ENCODE measurements at places on chromosomes 11 and 22.
A peak's percentile ranks its signal among the peaks of the same experiment; 100 is the strongest.

DNA sequence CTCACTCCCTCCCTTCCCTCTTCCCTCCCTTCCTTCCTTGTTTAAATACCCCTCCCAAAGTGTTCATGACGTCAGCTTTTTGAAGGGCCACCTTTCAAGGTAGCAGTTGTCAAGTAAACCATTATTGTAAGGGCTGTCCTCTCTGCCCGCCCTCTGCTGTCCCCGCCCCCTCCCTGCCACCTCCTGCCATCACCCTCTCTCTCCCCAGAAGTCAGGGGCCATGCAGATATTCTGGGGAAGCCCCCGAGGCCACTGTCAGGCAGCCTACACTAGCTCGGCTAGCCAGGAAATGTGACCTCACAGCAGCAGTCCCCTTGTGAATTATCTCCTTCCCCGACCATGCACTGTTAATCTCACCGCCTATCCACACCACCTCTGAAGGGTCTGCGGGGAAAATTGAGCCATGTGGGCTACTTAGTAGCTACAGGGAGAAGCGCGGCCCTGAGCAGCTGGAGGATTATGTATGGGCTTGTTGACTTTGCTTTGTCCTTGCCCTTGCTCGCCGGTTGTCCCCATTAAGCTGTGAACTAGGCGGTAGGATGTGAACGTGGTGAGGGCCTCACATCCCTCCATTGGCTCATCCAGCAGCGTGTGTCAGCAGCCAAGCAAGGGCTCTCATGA is 42.1 kb upstream of the ATXN10 start:
- no peaks in the 10 kb centered on the region for H3K36me3 ChIP-seq
- H3K4me1 ChIP-seq: peaks cover 18% of the 10 kb centered on the region
- DNase-seq: no peak
- no peak overlapping the region for H3K4me3 ChIP-seq
- peaks cover 28% of the 10 kb centered on the region for H3K27me3 ChIP-seq

GRCh38 chr11:15674756-15675155 is 560.0 kb downstream of the INSC start:
- DNase-seq: no peak
- H3K4me3 ChIP-seq: no peak overlapping the region
- H3K4me1 ChIP-seq: no peaks in the 10 kb centered on the region
- H3K27ac ChIP-seq: no peak overlapping the region

DNA sequence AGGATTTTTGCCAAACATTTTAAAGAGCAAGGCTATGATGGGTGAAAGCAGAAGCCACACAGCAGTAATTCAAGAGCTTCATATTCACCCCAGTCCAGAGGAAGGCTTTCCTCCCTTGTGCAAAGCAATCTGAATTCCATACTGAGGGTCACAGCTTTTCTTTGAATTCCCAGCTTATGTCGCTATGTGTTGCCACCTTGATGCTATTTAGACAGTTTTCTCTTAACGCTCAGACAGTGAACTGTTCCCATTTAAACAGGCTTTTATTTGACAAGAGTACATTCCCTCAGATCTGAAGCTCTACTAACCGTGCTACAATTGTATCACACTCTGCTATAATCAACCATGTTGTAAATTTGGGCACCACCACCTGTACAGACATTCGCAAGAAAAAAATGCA is 279.7 kb downstream of the CADM1 start:
- no peak overlapping the region for H3K4me3 ChIP-seq
- no peaks in the 10 kb centered on the region for H3K27me3 ChIP-seq
- H3K36me3 ChIP-seq: no peaks in the 10 kb centered on the region
- H3K27ac ChIP-seq: no peak overlapping the region
- DNase-seq: no peak

- peak overlapping the region; percentile 51 for H3K27ac ChIP-seq
- no peak for DNase-seq
- H3K36me3 ChIP-seq: peaks cover 24% of the 10 kb centered on the region
- no peak overlapping the region for H3K4me3 ChIP-seq
These were observed 29.0 kb downstream of the TIMP3 start for GRCh38 chr22:32830473-32830872.

- peaks cover 1% of the 10 kb centered on the region for H3K27me3 ChIP-seq
- H3K27ac ChIP-seq: no peak overlapping the region
- H3K36me3 ChIP-seq: peaks cover 9% of the 10 kb centered on the region
These were observed 118.1 kb downstream of the BBOX1 start for GRCh38 chr11:27158456-27159334.

DNA sequence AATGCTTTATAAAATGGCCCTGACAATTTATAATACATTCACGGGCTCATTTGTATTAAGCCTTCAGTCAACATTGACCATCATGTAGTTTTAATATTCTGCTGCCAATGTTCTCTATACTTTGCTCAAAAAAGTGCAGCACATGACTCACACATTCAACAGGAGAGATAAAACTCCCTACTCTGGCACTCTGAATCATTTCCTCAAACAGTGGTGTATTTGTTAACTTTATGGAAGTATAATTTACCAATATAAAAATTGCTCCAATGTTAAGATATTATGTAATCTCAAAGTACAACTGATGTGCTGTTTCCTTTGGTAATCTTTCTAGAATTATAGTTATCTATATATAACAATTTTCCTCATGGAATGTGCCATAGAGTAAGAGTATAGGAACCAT is 39.9 kb downstream of the MAML2 start:
- peak overlapping the region; percentile 23 for H3K4me3 ChIP-seq
- no peaks in the 10 kb centered on the region for H3K27me3 ChIP-seq
- H3K36me3 ChIP-seq: peaks cover 14% of the 10 kb centered on the region
- H3K27ac ChIP-seq: peak overlapping the region; percentile 87
- peak; percentile 58 for DNase-seq

DNA sequence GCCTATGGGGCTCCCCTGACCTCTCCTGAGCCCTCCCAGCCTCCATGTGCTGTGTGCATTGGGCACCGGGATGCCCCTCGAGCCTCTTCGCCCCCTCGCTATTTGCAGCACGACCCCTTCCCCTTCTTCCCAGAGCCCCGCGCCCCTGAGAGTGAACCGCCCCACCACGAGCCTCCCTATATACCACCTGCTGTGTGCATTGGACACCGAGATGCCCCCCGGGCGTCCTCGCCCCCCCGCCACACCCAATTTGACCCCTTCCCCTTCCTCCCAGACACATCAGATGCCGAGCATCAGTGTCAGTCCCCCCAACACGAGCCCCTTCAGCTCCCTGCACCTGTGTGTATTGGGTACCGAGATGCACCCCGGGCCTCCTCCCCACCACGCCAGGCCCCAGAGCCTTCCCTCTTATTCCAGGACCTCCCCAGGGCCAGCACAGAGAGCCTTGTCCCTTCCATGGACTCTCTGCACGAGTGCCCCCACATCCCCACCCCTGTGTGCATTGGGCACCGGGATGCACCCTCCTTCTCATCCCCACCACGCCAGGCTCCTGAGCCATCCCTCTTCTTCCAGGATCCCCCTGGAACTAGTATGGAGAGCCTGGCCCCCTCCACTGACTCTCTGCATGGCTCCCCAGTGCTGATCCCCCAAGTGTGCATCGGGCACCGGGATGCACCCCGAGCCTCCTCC is 28.8 kb downstream of the TRIOBP start:
- DNase-seq: no peak
- H3K36me3 ChIP-seq: peaks cover 16% of the 10 kb centered on the region
- no peaks in the 10 kb centered on the region for H3K4me1 ChIP-seq
- no peak overlapping the region for H3K27ac ChIP-seq
- peaks cover 10% of the 10 kb centered on the region for H3K27me3 ChIP-seq

DNA sequence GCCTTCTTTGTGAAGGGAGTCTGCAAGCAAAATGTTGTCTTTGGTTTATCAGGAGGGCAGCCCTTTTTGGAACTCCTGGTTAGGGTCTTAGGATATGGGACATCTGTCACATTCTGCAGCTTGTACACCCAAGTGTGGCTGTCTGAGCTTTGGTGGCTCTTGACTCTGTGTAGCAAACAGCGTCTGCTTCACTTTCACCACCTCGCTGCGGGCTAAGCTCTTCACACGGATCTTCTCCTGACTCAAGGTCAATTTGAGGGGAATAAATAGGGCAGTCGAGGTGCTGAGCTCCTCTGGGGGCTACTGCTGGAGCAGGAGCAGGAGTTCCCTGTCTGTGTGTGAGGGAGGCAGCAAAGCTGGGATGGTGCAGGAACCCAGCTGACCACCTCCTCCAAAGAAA is 10.6 kb downstream of the MICAL2 start:
- no peak overlapping the region for H3K4me3 ChIP-seq
- H3K27ac ChIP-seq: peak overlapping the region; percentile 69
- DNase-seq: no peak
- peaks cover 2% of the 10 kb centered on the region for H3K27me3 ChIP-seq
- H3K4me1 ChIP-seq: peaks cover 98% of the 10 kb centered on the region

- no peaks in the 10 kb centered on the region for H3K36me3 ChIP-seq
- DNase-seq: no peak
- H3K27ac ChIP-seq: no peak overlapping the region
- peaks cover 4% of the 10 kb centered on the region for H3K27me3 ChIP-seq
These were observed 5.3 kb downstream of the MMP11 start for GRCh38 chr22:23777776-23778576.

- no peaks in the 10 kb centered on the region for H3K36me3 ChIP-seq
- no peak overlapping the region for H3K27ac ChIP-seq
- DNase-seq: no peak
- no peaks in the 10 kb centered on the region for H3K4me1 ChIP-seq
- H3K27me3 ChIP-seq: no peaks in the 10 kb centered on the region
- no peak overlapping the region for H3K4me3 ChIP-seq
These were observed 137.3 kb downstream of the KCNA4 start for GRCh38 chr11:29879560-29879959.

- no peak overlapping the region for H3K4me3 ChIP-seq
- DNase-seq: no peak
- H3K4me1 ChIP-seq: no peaks in the 10 kb centered on the region
- H3K27ac ChIP-seq: no peak overlapping the region
- H3K36me3 ChIP-seq: no peaks in the 10 kb centered on the region
- H3K27me3 ChIP-seq: peaks cover 56% of the 10 kb centered on the region
These were observed 73.2 kb upstream of the FGF3 start for GRCh38 chr11:69892237-69892985.

- DNase-seq: peak; percentile 39
- peak overlapping the region; percentile 45 for H3K4me3 ChIP-seq
- H3K27me3 ChIP-seq: no peaks in the 10 kb centered on the region
These were observed 35.9 kb downstream of the CTSC start for GRCh38 chr11:88301488-88302140.

- no peak overlapping the region for H3K27ac ChIP-seq
- peaks cover 11% of the 10 kb centered on the region for H3K4me1 ChIP-seq
- no peaks in the 10 kb centered on the region for H3K27me3 ChIP-seq
- H3K36me3 ChIP-seq: no peaks in the 10 kb centered on the region
These were observed 37.6 kb upstream of the TMEM135 start for GRCh38 chr11:86999859-87000753.

DNA sequence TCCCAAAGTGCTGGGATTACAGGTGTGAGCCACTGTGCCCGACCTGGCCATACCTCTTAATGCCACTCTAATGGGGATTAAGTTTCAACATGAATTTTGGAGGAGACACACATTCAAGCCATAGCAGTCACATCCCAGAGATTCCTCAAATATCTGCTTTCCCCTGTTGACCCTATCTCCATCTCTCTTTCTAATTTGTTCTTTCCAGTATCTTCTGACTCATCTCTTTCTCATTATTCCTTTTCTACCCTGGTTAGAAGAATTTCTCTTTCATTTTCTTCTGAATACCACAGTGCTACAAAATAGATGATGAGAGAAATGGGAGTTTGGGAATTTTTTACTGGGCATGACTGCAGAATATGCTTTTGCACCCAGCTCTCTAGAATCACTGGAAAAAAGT is 5.1 kb downstream of the OR10V1 start:
- peaks cover 14% of the 10 kb centered on the region for H3K36me3 ChIP-seq
- H3K27ac ChIP-seq: peak overlapping the region; percentile 96
- no peaks in the 10 kb centered on the region for H3K27me3 ChIP-seq
- H3K4me1 ChIP-seq: peaks cover 76% of the 10 kb centered on the region
- DNase-seq: peak; percentile 41

GRCh38 chr22:39356464-39356863 is 6.7 kb downstream of the SYNGR1 start:
- no peak overlapping the region for H3K4me3 ChIP-seq
- peaks cover 6% of the 10 kb centered on the region for H3K27me3 ChIP-seq
- H3K4me1 ChIP-seq: peaks cover 7% of the 10 kb centered on the region

GRCh38 chr11:101866619-101867491 is 48.0 kb upstream of the CEP126 start:
- peaks cover 2% of the 10 kb centered on the region for H3K27me3 ChIP-seq
- peak overlapping the region; percentile 60 for H3K27ac ChIP-seq
- H3K4me1 ChIP-seq: peaks cover 97% of the 10 kb centered on the region
- peak; percentile 75 for DNase-seq
- peaks cover 17% of the 10 kb centered on the region for H3K36me3 ChIP-seq

DNA sequence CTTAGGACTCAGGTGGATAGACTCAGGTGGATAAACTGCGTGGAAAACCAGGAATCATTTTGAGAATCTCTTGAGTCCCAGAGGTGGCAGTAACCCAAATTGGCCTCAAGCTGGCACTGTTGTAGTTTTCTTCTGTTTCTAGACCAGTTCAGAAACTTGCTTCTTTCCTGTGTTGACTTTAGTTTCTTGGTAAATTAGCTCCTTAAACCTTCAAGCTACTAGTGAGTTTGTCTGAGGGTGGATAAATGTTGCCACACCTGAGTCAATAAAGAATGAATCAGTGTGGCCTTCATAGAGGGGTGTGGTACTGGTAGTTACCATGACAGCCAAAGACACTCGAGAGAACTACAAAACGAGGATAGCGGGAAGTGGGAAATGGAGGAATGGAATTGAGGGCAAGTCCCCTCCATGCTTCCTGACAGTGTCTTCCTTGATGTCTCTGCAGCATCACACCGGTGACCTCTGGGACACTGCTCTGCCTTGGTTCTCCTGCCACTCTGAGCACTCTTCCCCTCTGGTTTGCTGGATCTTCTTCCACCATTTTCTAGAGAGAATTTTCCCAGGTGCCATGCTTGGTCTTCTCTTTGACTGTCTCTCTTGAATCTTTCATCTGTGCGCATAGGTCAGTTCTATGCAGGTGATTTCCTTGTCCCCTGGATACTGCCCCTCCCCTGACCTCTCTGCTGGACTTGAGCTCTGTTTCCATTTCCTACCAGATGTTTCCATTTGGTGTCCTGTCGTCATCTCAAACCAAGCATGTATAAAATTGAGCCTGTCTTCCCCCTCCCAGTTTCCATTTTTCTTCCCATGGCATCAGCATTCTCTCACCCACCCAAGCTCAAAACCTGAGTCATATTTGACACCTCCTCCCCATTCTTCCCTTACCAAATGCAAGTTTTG is 7.2 kb downstream of the POLD4 start:
- peak; percentile 55 for DNase-seq
- H3K27me3 ChIP-seq: peaks cover 2% of the 10 kb centered on the region
- H3K4me1 ChIP-seq: peaks cover 44% of the 10 kb centered on the region
- H3K27ac ChIP-seq: peak overlapping the region; percentile 56

- no peak for DNase-seq
- peaks cover 11% of the 10 kb centered on the region for H3K4me1 ChIP-seq
- H3K27me3 ChIP-seq: peaks cover 12% of the 10 kb centered on the region
- H3K36me3 ChIP-seq: no peaks in the 10 kb centered on the region
- H3K27ac ChIP-seq: no peak overlapping the region
- no peak overlapping the region for H3K4me3 ChIP-seq
These were observed 5.8 kb upstream of the PPIL2 start for GRCh38 chr22:21659864-21660525.

- H3K27me3 ChIP-seq: peaks cover 44% of the 10 kb centered on the region
- H3K27ac ChIP-seq: no peak overlapping the region
- H3K36me3 ChIP-seq: no peaks in the 10 kb centered on the region
- no peaks in the 10 kb centered on the region for H3K4me1 ChIP-seq
These were observed 218.4 kb upstream of the ZBED5 start for GRCh38 chr11:11076276-11076675.
